Frontal cortex (tissue), 4 donors: ENCODE measurements at places on chromosomes 5 and 9. TPM values are rescaled to one million over a fixed set of nuclear protein-coding genes. Genes with fewer than 3 reads are reported as not detected.

Gene TSLP
- total RNA-seq = not detected

Gene ZMAT2
- total RNA-seq = 68.1 TPM

Gene IFNA17
- not detected for total RNA-seq

Gene SPATA31A3
- not detected for total RNA-seq

Gene GARIN3
- total RNA-seq = not detected

Gene CACNA1B
- total RNA-seq = 31.4 TPM

Gene AQP3
- not detected for total RNA-seq

Gene TRIM14
- total RNA-seq = 0.82 TPM

Gene SPINK1
- not detected for total RNA-seq

Gene ANKDD1B
- total RNA-seq = 1.2 TPM

Gene SLC35A4
- 2.0 TPM for total RNA-seq

Gene C7
- total RNA-seq = 8.2 TPM

Gene C9
- under 0.01 TPM for total RNA-seq

Gene GRK6
- total RNA-seq = 25.7 TPM

Gene GLDC
- total RNA-seq = 13.5 TPM

Gene LHX3
- total RNA-seq = not detected

Gene ANKS6
- 2.4 TPM for total RNA-seq

Gene C5
- 7.7 TPM for total RNA-seq

Gene PPIC
- total RNA-seq = 2.9 TPM

Gene ARSK
- total RNA-seq = 13.0 TPM

Gene PAEP
- not detected for total RNA-seq

Gene SPATA31E1
- total RNA-seq = not detected

Gene PCDHB2
- 13.0 TPM for total RNA-seq

Gene CARTPT
- 2.9 TPM for total RNA-seq

Gene DMRTA1
- 0.41 TPM for total RNA-seq

Gene IER5L
- total RNA-seq = 33.8 TPM

Gene PRDM9
- not detected for total RNA-seq

Gene N4BP3
- total RNA-seq = 4.1 TPM

Gene CTNND2
- total RNA-seq = 74.2 TPM
